ENCODE measurements at places on chromosomes 7 and 10.

DNA sequence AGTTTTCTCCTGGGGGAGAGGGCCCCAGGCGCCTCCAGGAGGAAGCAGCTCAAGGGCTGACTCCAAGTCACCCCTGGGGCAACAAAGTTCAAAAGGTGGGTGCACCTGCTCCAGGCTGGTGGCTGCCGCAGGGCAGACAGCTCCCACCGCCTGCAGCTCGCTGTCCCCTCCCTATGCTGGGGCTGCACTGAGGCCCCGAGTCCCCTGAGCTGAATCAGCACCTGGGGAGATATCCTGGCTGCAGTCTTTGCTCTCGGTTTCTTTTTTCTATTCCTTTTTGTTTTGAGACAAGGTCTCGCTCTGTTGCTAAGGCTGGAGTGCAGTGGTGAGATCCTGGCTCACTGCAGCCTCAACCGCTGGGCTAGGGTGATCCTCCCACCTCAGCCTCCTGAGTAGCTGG is 183.4 kb downstream of the DNAJB6 start:
- DNase-seq, result no peak

- no peak for DNase-seq
Observed at GRCh38 chr7:16826060-16826459, 21.3 kb upstream of the AGR2 start.

GRCh38 chr7:132461032-132461592 is 115.2 kb downstream of the PLXNA4 start:
- no peak for DNase-seq

- no peak for DNase-seq
Observed at GRCh38 chr7:80665526-80665925, 27.1 kb downstream of the CD36 start.

GRCh38 chr7:40008223-40008815 is 58.3 kb downstream of the CDK13 start:
- DNase-seq, result peak; percentile 60

- peak; percentile 100 for DNase-seq
Observed at GRCh38 chr10:4243651-4244050, 458.6 kb upstream of the KLF6 start.

DNA sequence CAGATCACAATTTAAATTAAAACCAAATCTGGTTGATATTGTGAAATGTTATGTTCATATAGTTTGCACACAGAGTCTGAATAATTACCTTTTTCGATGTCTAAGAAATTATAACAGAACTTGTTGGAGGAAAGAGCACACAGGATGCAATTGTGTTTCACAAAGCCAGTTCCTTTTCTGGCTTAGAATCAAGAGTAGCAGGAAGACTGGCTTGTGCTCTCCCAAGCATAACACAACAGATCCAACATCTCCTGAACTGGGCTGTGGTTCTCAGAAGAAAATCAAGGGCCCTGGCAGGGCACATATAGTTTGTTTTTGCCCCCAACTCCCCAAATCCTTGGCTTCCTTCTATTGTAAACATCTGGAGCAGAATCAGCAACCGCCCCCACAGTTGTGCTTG is 62.7 kb downstream of the LRRC4 start:
- DNase-seq, result no peak

- DNase-seq, result peak; percentile 95
Observed at GRCh38 chr10:6721964-6722615, 142.0 kb upstream of the PRKCQ start.

DNA sequence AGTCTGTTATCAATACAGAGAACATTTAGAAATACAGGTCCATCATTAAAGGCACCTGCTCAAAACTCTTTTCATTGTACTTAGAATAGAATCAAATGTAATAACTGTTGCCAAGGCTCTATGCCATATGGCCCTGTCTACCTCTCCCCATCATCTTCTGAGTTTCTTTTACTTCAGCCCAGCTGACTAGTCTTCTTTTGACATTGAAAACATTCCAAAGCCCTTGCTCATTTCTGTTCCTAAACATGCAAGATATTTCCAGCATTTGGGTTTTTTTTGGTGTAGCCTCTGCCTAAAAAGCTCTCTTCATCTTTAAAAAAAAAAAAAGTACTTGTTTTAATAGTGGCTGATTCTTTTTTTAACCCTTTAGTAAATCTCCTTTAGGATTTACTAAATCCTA is 165.5 kb upstream of the SMIM30 start:
- peak; percentile 7 for DNase-seq

DNA sequence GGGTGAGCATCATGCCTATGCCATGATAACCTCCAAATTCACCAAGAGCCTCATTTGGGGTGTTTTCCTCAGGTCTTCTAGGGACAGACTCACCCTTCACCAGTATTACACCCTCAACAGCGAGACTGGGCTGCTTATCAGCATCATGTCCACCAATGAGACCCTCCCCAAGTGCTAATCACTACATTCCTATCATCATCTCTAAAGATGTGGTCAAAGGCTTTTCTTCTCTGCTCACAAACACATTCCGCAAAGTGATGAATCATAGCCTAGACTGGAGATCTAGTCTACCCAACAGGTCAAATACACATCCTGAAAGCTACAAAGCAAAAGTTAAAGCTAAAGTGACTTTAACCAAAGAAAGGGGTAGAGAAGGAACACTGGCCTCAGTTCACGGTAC is 75.3 kb upstream of the C7orf33 start:
- peak; percentile 24 for DNase-seq

GRCh38 chr10:77969114-77969513 is 42.6 kb upstream of the DLG5 start:
- no peak for DNase-seq

DNA sequence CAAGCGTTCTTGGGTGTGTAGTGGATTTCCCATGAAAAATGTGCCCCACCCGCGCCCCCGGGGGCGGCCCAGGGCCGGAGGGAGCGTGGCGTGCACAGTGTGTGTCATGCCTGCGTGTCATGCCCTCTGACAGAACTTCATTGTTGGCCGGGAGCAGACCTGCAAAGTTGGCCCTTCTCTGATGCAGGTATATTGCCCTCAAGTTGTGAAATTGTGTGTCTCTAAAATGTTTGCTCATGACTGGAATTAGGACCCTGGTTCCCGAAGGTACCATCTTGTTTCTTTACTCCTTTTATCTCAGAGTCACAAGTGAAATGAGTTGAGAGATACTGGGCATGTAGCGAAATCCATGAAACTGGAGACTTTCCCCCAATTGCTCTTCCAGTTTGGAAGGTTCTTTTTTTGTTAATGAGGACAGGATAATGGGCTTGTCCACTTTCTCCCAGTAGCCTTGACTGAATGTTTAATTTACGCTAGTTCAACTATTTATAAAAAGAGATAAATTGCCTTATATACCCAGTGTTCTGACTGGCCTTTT is 26.2 kb downstream of the ADK start:
- no peak for DNase-seq

DNA sequence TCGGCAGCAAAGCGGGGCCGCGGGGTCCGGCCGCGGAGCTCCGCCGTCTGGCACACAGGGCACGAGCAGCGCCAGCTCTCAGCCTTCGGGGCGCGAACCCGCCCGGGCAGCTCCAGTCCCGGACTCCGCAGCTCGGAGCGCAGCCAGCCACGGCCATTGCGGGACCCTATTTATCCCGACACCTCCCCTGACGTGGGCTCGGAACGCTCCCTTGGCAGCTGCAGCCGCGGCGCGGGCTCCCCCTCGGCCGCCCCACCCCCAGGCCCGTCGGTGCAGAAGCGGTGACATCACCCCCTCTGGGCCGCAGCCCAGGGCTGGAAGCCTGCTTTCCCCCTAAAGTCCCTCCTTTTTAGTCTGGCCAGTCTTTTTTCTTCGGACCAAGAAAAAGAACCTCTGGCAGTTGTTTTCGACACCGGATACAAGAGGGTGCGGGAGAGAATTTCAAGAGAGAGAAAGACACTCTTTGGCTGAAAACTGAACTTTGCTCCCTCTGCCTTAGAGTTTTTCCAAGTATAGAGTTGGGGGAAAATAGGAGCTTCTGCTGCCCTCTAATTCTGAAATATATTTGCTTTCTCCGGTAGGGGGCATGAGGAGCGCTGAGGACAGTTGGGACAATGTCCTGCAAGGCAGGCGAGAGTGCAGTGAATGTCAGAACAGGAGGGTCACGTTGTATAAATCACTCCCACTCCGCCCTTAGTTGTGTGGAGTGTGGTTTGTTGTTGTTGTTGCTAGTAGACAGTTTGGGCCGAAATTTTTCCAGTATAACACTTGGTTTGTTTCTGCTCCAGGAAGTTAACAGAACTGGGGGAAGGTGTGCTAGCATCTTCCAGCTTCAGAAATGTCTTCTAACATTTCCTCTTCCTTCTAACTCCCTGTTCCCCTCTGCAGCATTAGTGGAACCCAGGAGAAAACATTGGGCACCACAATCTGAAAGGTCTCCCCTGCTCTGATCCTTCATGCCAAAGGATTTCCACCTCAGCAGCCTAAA is at the start of gene SFRP4:
Gene SFRP4, minus strand, starts transcription at position 145 of the 988 bp plus-strand sequence. CDS start 280 bp downstream, outside the sequence.
- no peak for DNase-seq

DNA sequence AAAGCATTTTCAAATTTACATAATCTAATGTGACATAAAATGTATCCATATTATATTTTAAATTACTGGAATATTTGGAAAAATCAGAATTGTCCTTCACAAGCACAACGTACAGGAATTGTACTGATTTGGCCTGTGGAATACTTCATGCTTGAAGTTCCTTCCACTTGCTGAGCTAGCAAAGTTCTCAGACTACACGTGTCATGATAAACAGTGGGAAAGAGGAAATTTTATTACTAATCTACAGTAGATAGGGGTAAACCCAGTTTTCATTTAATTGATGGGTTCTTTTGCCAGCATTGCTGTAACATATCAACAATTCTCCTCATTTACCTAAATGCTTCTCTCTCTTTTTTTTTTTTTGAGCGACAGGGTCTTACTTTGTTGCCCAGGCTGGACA is 45.6 kb upstream of the FIGNL1 start:
- DNase-seq, result no peak

DNA sequence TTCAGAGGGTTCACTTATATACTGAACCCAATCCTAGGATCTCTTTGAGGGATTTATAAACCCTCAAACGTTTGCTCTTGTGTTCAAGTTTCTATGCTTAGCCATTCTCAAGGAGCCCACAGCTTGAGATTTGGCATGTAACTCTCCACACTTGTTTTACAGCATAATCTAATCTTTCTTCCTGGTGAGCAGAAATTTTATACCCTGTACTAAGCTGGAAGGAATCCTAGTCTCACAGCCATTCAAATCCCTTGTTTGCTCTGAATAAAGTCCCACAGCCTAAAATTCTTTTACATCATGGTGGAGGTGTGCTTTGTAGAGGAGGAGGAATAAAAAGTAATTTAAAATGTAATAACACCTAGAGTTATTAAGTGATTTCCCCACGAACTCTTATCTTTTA is 5.3 kb upstream of the AGR2 start:
- DNase-seq, result no peak

GRCh38 chr7:103902917-103903316 is 86.5 kb downstream of the RELN start:
- peak; percentile 25 for DNase-seq

DNA sequence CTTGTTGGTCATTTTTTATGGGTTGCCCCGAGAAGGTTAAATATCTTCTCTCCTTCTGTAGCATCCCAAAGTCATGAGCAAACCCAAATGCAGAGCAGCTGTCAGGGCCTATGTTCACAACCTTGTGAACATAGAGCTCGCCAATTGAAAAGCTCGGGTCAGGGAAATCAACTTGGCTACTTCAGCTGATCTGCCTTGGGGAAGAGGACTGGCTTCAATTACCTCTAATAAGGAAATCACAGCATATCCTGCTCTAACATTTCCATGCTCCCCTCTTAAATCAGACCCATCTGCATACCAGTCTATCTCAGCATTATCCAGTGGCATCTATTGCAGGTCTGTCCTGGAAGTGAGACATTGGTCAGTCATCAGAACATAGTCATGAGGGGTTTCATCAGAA is 105.6 kb downstream of the ANKRD26 start:
- no peak for DNase-seq

DNA sequence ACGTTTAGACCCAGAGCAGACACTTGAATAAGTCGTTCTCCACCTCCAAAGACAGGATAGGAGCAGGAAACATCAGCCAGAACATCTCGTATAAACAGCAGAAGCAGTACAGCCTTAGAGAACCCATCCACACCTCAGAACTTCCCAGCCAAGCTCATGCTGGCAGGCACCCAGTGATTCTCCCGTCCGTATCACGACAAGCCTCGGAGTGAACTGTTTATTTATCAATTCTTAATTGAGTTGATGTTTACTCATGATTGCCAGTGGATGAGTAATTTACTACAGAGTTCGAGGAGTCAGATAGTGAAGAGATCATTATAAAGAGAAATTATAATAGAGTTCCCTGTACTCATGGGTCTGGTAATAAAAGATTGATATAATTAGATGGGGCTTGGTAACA is 811.5 kb downstream of the LRMDA start:
- DNase-seq, result no peak

DNA sequence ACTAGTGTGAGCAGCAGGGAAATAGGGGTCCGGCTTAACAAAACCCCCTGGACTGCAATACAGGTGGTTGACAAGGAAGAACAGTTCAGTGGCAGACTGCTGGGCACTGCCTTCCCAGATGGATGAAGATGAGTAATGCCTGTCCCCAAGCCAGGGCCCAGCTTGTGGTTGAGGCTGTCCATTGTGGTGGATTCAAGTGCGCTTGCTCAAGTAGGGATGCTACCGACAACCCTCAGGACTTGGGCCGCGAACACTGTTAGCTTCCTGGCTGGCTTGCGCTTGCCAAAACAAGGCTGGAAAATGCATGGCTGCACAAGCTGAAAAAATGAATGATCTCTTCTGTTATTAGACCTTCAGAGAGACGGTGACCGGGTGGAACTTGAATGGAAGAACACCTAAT is 116.1 kb upstream of the ACBD5 start:
- no peak for DNase-seq

- DNase-seq, result no peak
Observed at GRCh38 chr7:2433713-2434550, 30.5 kb downstream of the CHST12 start.

- no peak for DNase-seq
Observed at GRCh38 chr7:94089806-94090205, 85.7 kb upstream of the BET1 start.

GRCh38 chr10:76432016-76433012 is 1000.9 kb downstream of the LRMDA start:
- peak; percentile 48 for DNase-seq

DNA sequence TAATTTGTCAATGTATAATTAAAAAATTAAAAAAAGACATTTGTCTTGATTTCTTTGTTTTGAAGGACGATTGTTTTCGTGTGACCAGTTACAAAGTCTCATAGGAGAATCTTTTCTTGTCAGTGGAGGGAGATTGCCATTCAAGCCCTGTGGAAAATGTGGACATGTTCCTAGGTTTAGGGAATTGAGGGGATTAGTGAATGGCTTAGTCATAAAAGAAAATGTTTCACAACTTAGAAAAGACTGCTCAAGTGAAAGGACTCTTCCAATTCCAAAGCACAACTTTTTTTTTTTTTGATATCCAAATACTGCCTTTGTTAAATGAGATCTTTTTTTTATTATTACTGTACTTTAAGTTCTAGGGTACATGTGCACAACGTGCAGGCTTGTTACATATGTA is 140.7 kb upstream of the HABP2 start:
- peak; percentile 42 for DNase-seq

DNA sequence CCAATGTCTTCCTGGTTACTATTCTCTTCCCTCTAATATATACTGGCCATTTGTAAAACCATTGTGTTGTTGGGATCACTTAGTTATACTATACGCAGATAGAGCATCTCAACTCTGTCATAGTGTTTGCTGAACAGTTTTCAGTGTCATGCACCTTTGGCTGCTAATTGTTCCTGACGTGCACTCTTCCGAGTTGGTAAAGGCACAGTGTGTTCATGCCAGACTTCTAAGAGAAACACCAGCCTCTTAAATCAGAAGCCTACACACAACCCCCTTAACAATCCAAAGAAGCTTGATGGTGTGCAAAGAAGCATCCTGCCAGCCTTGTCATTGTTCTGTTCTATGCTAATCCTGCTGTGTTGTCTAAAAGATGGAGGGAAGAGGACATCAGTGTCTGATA is 131.1 kb downstream of the MAPK8 start:
- no peak for DNase-seq
